ENCODE measurements at places on chromosomes 5 and 9.

- no peak for DNase-seq
Measured at GRCh38 chr5:59089767-59090166, 506.9 kb downstream of the RAB3C start.

GRCh38 chr9:37640246-37640645 lies 10.5 kb upstream of the FRMPD1 start:
- DNase-seq, result no peak

DNA sequence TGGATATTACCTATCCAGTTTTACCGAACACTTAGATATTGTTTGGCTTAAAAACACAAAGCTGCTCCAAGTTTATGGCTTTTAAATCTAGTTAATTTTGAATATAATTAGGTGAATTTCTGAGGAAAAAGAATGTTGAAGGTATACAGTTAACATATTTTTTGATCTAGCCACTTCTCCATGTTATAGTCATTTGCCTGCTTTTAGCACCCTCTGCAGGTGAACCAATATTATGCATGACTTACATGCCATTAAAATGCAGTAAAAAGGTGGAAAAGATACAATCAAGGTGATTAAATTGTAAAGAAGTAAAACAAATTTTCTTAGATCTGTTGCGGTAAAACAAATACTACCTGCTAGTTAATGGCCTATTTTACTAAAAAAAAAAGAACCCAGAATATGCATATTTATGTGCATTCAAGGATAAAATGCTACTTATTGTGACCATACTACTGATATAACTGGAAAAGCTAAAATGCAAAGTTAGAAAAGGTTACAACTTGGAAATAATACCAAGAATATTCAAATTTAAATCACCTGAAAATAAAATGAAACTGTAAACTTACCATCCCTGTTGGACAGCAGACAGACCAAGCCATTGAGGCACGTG lies 132.1 kb downstream of the AP3B1 start:
- DNase-seq, result peak; percentile 28

DNA sequence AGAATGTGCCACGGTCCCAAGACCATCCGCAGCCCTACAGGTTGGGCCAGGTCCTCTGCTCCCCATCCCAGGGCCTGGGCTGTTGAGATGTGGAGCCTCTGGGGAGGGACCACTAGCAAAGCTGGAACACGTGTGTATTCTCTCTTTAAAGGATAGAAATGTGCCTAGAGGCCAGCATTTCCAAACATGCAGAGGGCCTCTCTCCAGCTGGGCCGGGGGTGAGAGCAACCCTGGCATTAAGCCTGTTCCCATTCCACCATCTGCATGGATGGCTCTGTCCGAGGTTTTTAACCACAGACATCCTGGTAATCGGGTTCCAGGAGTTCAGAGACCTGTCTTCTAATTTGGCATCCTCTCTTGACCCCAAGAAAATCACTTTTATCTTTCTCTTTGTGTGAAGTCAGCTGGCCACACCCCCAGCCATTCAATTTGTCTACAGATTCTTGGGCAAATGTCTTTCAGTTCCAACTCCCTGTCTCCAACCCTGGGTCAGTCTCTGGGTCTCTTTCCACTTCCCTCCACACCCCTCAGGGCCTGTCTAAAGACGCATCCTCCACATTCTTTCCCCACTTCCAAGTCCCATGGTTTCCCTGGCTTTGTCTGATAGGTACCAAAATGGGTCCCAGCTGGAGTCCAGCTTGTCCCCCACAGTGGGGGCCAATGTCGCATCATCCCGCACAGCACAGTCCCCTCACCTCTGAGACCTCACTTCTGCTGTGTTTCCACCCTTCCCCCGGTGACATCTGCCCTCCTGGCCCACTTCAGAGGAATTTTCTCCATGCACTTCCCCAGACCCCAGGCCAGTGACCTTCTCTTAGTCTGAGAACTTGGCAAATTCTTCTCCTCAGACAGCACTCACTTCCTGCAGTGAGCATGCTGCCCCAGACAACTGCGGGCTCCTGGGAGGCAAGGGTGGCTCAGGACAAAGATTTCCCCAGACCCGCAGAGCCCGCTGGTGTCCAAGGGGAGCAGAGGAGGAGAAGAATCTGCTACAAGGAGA lies 56.8 kb downstream of the PTPDC1 start:
- DNase-seq, result no peak

- DNase-seq, result no peak
Measured at GRCh38 chr5:72557167-72558045, 50.2 kb upstream of the ZNF366 start.

DNA sequence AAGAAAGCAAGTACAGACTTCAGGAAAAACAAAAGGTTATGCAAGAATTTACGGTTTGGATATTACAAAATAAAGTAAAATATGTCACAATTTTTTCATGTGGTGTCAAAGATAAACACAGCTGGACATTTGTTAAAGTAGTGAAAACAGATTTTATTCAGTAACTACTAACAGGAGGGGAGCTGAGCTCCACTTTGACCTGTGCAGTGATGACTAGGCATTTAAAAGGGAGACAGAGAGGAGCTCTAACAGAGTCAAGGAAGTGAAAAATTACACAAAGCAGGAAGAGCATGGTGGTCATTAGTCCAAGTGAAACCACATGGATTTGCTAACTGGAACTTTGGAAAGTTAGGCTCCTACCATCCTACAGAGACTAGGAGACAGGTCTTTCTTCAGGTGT lies 263.6 kb upstream of the PCSK5 start:
- DNase-seq, result no peak

- DNase-seq, result no peak
Measured at GRCh38 chr9:90929626-90930025, 128.0 kb downstream of the SYK start.

- DNase-seq, result no peak
Measured at GRCh38 chr5:84393969-84394368, 9.3 kb upstream of the EDIL3 start.

DNA sequence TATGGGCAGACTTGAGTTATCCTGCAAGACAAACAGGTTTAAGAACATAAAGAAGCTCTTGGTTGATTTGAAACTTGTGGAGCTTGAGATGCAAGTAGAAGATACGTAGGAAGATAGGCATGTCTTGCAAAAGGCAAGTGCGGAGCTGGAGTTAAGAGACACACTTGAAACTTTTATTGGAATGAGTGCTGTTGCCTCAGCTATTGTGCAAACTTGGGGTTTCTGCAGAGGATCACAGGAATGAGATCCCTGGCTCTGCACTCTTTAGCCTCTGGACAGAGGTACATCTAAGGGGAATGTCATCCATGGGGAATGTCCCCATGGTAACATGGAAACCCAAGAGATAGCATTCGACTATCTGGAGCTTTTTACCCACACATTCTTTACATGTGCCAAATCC lies 121.1 kb downstream of the ADCY2 start:
- no peak for DNase-seq

- no peak for DNase-seq
Measured at GRCh38 chr5:104952876-104953275, 1390.3 kb upstream of the NUDT12 start.

DNA sequence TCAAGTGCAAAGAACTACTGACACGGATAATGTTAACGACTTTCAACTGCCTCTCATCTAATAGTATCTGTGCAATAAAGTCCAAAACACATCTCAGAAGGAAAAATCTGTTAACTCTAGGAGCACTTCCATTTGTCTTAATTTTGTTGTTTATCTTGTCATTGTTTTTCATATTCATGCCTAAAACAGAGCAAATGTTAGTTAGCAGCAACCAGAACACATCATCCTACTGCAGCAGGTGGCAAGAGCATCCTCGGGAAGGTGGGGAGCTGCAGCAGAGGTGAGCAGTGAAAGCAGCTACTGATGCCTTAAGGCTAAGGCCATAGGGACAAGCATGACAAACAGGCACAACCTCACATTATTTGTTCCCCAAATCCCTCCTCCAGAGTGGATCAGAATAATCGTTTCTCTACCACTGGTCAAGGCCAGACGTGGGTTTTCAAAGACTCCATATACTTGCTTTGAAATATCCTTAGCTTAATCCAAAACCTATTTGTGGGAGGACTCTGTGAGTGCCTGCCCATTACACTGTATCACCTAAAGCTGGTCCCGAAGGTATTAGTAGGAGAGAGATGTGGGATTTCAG lies 1.0 kb downstream of the HMGCS1 start:
- DNase-seq, result peak; percentile 21

DNA sequence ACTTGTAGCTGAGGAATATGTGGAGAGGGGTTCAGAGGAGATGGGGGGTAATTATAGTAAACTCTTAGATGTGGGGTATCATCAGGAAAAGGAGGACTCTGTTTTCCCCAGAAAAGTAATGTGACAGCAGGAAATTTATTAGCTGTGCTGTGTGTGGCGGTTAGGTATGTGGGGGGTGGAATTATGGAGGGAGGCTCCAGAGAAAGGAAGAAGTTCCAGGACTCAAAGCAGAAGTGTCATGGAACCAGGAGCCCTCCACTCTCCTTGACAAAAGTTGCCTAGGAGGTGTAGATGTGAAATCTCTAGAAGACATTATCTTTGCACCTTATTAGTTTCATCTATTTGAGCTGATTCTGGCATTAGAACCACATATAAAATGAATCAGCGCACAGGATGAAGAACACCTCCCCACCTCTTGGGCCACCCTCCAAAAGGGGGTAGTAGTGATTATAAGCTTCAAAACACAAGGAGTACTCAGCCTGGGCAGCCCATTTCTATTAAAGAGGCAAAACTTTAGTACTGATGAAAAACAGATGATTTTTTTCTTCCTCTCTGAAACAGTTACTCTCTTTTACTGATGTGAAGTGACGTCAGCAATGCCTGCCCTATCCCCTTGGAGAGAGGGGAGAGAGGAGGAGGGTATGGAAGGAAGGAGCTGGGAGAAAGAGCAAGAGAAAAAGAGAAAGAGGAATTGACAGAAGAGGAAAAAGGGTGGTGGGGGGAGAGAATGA lies 18.2 kb downstream of the NR2F1 start:
- no peak for DNase-seq

- peak; percentile 45 for DNase-seq
Measured at GRCh38 chr9:114108016-114108833, 9.1 kb upstream of the KIF12 start.

- no peak for DNase-seq
Measured at GRCh38 chr5:95916687-95917085, 45.0 kb downstream of the ELL2 start.

DNA sequence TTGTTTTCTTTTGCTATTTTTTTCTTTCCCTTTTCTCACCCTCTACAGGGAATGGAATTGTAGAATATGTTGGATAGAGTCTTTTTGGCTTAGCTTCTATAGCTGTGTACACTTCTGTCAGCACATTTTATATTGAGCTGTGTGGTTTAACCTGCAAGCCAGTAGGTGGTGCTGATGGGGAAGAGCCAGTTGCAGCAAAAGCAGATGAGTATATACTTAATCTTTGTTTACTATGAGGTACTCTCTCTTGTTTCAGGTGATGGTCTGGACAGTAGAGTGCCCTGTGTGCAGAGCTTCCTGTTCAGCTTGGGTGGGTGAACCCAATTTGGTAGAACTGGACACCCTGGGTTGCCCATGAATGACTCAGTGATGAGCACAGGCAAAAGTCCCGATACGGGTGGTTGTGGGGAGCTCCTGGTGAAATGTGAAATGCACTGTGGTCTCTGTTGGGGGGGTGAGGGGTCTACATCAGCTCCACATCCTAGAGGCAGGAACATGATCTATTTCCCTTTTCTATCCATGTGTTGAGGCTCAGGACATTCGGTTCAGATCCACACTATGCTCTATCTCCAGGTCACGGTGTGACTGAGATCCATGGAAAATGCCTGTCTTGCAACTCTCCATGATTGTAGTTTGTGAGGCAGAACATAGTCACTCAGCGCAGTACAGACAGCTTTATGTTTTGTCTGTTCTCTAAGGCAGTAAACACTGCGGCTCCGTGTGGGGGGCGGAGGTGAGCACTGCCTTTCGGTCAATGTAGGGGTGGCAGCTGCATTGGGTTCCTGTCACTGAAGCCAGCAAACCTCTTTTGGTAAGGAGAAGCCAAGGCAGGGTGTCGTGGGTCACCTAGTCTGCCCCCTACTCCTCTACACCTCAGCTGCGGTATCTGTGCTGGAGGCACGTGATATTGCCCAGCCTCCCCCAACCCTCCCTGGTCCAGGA lies 353.2 kb downstream of the PRR16 start:
- no peak for DNase-seq

GRCh38 chr5:53256746-53257145 lies 147.2 kb upstream of the MOCS2 start:
- DNase-seq, result no peak

DNA sequence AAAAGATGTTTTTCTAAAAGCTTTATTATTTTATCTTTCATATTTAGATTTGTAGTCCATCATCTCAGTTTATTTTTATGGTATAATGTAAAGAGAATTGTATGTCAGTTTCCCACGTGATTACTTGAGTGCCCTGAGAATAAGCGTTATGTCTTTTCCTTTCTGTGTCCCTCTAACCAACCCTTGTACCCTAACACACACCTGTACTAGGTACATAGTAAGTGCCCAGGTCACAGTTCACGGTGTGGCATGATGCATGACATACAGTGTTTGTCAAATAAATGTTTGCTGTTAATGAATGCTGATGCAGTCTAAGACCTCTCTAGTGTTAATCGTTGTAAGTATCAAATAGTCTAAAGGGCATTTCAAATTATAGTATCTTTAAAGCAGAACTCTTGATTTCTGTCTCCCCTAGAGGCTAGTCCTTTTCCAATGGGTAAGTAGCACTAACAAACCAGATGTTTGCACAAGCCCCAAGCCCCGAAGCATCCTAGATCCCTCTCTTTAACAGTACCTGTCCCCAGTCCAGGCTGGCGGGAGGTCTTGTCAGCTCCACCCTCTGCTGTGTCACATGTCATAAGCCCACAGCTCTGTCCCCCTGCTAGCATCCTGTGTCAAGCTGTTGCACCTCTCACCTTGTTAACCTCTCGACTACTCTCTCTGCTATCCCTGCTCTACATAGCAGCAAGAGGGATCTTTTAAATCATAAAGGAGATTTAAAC lies 23.7 kb downstream of the NUP214 start:
- no peak for DNase-seq

GRCh38 chr9:29691758-29692407 lies 2118.6 kb upstream of the C9orf72 start:
- DNase-seq, result peak; percentile 11

GRCh38 chr9:136093995-136094881 lies 851 bp downstream of the NACC2 start:
- no peak for DNase-seq

DNA sequence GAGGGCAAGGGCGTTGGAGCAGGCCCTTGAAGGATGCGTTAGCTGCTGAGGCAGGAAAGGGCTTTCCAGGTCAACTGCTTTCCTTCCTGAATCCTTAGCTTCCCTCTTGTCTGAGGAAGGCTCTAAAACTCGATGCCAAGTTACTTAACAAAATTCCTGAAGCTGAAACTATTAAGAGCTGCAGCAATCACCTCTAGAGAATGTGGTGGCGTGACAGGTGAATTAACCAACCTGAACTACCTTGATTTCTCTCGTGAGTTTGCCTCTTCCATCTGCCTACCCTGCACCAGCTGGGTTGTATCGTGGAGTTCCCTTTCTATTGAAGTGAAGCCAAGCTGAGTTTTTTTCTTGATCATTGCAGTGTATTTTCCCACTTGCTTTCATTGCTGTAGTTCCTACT lies 96.1 kb downstream of the PDE8B start:
- DNase-seq, result no peak

DNA sequence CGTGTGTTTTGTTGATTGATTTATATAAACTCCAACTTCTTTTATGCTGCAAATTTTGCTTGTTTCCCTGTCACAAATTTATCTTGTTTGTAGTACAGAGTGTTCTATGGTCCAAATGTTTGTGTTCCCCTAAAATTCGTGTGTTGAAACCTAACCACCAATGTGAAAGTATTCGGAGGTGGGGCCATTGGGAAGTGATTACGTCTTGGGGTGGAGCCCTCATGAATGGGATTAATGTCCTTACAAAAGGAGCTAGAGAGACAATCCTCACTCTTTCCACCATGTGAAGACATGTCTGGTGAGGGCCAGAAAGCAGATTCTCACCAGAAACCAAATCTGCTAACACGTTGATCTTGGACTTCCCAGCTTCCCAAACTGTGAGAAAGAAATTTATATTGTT lies 262.0 kb downstream of the MAN2A1 start:
- DNase-seq, result no peak
